ENCODE measurements at places on chromosomes 13 and 19.
A peak's percentile ranks its signal among the peaks of the same experiment; 100 is the strongest.

DNA sequence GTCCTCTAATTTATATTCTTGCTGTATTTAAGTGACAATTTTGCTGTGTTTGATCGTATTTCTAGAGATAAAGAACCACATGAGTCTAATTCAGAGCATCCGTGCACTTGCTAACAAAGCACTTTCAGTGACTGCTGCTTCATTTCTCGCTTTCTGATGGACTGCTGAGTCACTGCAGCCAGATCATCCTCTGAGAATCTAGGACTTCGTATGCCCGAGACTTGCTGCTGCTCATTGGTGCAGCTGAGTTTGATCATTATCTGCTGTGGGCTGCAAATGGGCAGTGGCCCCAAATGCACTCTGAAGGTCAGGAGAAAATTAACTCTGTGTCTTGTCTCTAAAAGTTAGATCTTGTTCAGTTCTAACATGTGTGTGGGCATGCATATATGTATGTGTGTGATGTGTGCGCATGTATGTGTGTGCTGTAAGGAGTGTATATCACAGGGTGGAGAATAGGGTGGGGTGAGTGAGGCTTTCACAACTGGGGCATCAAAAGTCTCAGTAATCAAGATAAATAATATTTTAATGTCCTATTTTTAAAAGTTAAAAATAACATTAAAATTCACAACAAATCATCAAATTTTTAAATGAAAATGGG is 342.6 kb downstream of the MTUS2 start:
- no peak for DNase-seq

GRCh38 chr13:31515427-31515826 is 223.9 kb upstream of the RXFP2 start:
- DNase-seq: no peak

DNA sequence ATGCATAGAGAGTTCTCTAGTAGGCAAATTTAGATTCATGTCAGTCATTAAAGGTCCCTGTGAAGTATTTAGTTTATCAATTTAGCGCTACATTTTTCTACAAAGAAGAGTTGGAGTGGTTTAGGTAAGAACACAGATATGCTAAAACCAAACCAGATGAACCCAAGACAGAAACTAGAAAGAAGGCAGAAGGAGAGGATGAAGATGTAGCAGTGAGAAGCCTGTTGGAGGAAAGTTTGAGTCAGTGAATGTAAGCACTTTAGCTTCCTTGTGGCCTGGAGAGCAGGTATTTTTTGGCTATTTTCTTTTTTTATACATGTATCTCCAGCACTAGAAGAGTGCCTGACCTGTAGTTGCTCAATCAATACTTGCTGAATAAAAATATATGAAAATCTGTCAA is 223.7 kb downstream of the KCNRG start:
- no peak for DNase-seq

DNA sequence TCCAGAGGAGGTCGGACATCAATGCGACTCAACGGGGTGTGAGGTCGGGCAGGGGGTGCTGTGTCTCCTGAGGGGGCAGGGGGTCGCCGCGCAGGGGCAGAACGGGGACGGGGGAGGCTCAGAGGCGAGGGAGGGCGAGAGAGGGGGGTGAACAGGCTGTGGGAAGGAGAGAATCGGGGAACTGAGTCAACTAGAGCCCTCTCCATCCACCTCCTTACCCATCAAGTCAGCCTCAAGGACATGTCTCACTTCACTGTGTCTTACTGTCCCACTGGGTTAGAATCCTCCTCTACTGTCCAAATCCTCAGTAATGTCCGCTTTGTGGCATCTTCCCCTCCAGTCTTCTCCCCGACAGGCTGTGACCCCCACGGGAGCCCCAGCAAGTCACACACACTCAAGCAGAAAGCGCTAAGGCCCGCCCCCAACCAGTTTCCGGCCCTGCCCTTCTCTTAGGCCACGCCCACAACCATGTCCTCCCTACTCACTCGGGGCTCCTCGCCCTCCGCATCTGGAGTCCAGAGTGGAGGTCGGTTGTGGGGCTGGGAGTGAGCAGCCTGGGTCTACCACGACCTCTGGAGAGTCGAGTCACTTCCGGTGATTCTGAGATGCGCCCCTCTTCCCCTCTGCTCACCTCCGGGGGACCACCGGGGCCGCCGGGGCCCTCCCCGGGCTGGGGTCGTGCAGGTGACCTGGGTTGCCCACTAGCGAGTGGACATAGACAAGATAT is 9.3 kb downstream of the PLEKHA4 start:
- peak; percentile 64 for DNase-seq

DNA sequence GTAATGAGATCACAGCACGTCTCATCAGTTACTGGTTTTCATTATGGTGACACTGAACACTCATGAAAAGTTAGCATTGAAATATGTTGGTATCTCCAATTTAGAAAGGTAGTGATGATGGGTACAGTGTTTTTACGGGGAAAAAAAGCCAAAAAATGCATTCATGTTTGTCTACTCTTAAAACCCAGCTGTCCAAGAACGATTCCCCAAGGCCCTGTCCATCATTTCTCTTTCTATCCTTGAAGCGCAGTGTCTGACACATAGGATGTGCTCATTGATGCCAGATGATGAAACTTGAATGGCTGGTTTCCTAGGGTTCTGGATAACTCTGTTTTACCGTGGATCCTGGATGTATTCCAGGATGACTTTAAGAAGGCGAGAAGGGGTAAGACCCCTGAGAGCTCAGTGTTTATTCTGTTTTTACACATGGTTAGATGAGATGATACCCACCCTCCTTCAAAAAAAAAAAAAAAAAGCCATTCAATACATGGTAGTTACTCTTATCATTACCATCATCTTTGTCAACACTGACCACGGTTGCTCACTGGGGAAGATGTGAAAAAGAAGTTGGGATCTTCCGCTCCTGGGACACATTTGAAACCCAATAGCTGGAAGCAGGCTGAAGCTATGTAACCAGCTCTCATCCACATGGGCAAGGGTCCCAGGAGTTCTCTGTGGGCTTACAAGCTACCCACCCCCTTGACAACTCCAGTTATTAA is 22.5 kb downstream of the SERP2 start:
- no peak for DNase-seq

DNA sequence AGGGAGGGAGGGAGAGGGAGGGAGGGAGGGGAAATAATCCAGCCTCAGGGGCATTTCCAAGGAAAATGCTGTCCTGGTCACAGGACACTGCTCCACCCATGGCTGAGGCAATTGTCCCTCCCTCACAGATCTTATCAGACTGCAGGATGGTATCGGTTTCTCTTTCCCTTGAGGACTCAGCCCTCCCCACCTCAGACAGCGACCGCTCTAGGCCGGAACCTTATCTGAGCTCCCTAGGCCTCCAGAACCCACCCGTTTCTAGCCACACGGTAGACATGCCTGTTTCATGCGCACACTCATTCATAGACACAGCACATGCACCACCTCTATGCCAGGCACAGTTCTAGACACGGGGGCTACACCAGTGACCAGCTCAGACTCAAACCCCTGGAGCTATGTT is 10.0 kb upstream of the IZUMO2 start:
- DNase-seq: no peak

- DNase-seq: no peak
Measured at GRCh38 chr19:30521937-30522336, 149.8 kb downstream of the ZNF536 start.

DNA sequence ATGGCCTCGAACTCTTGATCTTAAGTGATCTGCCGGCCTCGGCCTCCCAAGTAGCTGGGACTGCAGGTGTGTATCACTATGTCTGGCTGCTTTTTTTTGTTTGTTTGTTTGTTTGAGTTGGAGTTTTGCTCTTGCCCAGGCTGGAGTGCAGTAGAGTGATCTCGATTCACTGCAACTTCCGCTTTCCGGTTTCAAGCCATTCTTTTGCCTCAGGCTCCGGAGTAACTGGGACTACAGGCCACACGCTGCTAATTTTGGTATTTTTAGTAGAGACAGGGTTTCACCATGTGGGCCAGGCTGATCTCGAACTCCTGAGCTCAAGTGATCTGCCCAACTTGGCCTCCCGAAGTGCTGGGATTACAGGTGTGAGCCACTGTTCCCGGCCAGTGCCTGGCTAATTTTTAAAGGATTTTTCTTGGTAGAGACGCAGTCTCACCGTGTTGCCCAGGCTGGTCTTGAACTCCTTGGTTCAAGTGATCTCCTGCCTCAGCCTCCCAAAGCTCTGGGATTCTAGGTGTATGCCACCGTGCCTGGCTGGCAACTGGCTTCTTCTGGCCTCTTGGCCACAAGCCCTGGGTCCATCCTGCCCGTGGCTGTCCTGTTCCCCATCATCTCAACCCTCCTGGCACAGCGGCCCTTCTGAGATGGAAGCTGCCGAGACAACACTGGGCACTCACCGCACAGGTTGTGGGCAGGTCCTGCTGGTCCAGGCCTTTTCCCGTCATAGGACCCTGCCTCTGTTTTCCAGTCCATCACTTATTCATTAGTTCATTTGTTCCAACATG is 11.5 kb downstream of the TECR start:
- DNase-seq: no peak

DNA sequence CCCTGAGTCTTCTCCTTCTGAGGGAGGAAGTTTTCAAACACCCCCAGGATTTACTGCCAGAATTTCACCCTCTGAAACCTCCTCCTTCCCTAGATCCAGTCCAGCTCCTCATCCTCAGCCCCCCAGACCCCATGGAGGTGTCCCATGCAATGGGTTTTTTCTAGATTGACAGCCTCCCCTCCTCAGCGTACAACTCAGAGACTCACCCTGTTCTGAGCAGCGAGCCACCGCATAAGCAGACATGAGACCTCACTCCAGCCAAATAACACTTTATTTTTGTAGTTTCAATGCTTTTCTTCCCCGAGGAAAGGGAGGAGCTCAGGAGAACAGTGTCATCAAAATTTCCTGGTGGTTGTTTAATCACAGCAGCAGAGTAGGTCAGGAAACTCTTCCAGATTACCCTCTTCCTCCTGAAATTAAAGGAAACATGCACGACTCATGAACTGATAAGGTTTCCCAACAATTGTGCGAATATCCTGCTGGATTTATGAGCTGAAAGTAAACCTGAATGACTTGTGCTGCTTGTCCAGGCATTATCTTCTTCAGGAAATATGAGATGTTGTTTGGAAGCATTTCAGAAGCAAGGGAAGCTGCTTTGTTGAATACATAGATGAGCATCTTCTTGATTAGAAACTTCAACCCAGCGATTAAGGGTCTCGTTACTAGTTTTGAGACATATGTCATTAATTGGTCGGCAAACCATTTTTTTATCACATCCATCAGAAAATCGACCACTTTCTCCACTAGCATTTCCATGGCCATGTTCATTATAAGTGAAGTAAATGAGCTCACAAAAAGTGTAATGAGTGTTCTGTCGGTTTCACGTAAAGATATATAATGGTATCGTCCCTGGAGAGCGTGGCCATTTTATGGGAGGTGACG is 36.2 kb downstream of the ERICH4 start:
- DNase-seq: no peak

- no peak for DNase-seq
Measured at GRCh38 chr13:110812121-110812868, 98.8 kb downstream of the ING1 start.

- no peak for DNase-seq
Measured at GRCh38 chr19:48964205-48965039, 687 bp upstream of the FTL start.

DNA sequence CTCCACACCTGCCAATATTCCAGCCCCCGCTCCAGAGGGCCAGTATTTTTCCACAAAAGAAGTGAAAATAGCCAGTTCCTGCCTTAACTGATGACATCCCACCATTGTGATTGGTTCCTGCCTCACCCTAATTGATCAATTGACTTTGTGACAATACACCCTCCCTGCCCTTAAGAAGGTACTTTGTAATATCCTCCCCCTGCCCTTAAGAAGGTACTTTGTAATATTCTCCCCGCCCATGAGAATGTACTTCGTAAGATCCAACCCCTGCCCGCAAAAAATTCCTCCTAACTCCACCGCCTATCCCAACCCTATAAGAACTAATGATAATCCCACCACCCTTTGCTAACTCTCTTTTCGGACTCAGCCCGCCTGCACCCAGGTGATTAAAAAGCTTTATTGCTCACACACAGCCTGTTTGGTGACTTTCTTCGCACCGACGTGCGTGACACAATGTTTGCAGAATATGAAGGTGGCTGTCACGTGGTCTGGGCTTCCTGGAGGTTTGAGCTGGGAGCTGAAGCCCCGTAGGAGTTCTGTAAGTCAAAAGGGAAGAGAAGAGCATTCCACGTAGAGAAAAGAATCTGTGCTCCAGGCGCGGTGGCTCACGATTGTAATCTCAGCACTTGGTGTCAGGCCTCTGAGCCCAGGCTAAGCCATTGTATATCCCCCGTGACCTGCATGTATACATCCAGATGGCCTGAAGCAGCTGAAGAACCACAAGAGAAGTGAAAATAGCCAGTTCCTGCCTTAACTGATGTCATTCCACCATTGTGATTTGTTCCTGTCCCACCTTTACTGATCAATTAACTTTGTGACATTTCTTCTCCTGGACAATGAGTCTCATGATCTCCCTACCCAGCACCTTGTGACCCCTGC is 6.2 kb upstream of the FUT3 start:
- no peak for DNase-seq

DNA sequence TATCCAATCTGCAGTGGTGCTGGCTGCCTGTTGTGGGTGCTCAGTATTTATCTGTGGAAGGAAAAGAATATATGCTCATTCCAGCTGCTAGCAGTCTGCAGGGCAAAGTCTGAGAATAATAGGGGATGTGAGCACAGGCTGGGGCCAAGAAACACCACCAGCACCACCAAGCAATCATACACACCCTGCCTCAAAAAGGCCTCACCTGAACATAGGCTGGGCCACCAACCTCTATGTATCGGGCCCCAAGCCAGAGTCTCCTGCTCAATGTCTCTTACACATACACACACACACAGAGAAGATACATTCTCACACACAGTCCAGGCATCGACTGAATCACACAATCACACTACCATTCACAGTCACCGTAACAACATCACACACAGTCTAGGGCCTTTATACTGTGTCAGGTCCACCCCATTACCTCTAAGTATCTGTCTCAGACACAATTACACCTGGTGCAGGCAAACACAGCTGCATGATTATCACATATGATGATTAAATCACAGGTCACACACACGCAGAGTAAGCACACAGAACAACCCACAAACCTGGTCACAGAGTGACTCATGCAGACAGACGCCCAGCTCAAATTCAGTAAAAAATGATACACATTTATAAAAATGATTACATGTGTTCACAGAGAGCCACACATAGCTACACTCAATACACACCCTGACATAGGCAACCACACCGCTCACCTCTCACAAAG is 1.3 kb upstream of the ZSCAN22 start:
- no peak for DNase-seq

DNA sequence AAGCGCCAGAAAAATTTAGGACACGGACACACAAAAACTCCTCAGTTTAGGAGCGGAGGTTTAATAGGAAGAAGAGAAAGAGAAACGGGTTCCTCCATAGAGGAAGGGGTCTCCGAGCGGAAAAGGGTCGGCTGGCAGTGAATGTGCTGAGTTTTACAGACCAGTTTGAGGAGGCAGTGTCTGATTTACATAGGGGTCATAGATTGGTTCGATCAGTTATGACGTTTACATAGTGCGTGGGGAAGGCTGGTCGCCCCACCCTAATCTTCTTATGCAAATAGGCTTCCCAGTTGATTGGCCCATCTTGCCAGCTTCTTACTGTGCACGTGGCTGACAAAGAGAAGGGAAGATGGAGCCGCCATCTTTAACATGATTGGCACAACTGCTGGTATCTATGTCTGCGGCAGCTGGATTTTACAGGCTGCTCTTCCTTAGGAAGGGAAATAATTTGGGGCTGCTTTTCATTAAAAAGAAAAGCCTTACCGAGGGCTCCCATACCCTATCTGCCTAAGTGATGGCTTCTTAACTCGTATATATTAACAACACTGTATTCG is 1.2 kb upstream of the ZNF225 start:
- no peak for DNase-seq

GRCh38 chr13:32261567-32261966 is 53.6 kb downstream of the ZAR1L start:
- no peak for DNase-seq

GRCh38 chr13:40617801-40618356 is 48.6 kb downstream of the FOXO1 start:
- no peak for DNase-seq
